H4 (cell line): ENCODE measurements at places on chromosomes 7 and 10.

DNA sequence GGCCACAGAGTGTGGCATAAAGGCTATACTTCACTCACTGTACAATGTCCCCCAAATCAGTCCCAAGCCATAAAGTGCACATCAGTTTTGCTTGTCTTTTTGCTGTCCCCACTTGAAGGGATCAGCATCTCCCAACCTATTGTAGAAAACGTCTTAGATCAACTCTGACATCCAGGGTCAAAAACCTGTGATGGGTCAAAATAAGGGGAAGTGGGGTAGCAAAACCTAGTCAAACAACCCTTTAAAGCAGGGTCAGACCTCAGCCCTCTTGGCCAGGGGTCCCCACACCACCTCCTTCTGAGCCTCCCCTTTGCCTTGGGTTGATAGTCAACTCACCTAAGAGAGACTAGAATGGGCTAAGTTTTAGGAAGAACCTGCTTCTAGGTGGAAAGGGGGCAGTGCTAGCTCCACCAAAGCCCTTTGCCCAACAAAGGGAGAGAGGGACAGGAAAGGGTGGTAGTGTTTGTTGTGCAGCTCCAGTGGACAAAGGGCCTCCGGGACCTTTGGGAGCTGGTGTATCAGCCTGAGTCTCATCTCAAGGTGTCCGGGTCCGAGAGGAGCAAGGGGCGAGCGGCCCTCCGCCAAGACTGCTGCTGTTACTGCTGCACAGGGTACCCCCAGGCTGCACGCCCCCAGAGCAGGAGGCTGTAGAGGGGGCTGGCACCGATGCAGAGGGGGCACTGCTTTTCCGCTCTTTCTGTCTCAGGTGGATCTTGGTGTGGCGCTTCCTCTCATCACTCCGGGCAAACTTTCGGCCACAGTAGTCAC is 3.3 kb downstream of the EGR2 start:
- DNase-seq = no peak

- DNase-seq = peak; percentile 71
Observed at GRCh38 chr7:55020466-55020871, 1.7 kb downstream of the EGFR start.

- peak; percentile 98 for DNase-seq
Observed at GRCh38 chr7:18995811-18996426, 121.5 kb downstream of the TWIST1 start.

GRCh38 chr10:132898391-132899053 is 43.8 kb downstream of the CFAP46 start:
- no peak for DNase-seq

- DNase-seq = no peak
Observed at GRCh38 chr7:66921918-66922486, 977 bp downstream of the TMEM248 start.

DNA sequence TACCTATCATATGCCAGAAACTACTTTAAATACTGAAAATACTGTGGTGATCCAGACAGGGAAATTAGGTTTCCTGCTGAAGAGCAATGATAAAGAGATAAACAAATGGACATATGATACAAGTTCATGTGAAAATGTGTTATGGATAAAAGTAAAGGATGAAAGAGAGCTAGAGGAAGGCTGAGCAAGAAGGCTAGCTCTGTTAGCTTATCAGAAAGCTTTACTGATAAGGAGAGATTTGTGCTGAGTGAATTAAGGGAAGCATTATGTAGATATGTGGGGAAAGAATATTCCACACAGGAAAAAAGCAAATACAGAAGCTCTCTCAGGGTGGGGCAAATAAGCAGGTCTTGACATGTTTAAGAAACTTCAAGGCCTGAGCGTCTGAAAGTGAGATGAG is 308.4 kb downstream of the HDAC9 start:
- DNase-seq = no peak

GRCh38 chr10:48231699-48232315 is 42.7 kb downstream of the FRMPD2 start:
- DNase-seq = no peak

- DNase-seq = no peak
Observed at GRCh38 chr10:9733766-9734165, 1283.9 kb upstream of the CELF2 start.

- peak; percentile 85 for DNase-seq
Observed at GRCh38 chr10:92760609-92761008, 70.9 kb downstream of the HHEX start.

DNA sequence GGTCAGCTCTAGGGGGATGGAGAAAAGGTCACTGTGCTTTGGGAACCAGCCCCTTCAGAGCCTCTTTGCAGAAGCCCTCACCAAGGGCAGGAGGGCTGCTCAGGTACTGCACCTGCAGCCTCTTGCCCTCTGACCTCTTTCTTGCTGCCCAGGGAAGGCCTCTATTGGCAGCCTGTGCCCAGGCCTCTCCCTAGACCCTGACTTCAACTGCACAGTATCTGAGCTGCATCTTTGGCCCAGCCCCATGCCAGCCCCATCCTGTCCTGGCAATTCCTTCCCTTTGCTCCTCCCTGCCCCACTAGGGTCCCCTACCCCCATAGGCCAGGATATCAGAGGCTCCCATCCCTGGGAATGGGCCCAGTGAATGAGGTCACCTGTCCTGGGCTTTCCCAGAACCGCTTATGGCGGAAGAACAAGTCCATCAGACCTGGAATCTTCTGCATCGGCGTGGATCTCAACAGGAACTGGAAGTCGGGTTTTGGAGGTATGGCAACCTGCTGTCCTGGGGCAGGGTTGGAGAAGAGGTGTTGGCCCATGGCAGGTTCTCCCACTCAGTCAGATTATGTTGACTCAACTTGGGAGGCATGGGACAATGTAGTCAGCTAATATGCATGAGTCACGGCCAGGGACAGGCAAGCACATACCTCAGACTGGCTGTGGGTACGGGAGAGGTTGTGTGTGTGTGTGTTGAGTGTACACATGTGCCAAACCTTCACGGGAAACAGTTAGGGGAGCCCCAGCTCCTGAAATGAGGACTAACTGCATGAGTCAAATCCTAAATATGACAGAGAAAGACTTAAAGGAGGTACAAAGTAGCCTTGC is 17.1 kb upstream of the CPA1 start:
- DNase-seq = peak; percentile 98

GRCh38 chr10:43689618-43689954 is 40.9 kb upstream of the ZNF32 start:
- DNase-seq = no peak

GRCh38 chr7:45482451-45482850 is 91.7 kb upstream of the ADCY1 start:
- DNase-seq = no peak

- no peak for DNase-seq
Observed at GRCh38 chr7:30681331-30681797, 892 bp downstream of the CRHR2 start.

- no peak for DNase-seq
Observed at GRCh38 chr10:132122097-132122861, 56.5 kb downstream of the JAKMIP3 start.

DNA sequence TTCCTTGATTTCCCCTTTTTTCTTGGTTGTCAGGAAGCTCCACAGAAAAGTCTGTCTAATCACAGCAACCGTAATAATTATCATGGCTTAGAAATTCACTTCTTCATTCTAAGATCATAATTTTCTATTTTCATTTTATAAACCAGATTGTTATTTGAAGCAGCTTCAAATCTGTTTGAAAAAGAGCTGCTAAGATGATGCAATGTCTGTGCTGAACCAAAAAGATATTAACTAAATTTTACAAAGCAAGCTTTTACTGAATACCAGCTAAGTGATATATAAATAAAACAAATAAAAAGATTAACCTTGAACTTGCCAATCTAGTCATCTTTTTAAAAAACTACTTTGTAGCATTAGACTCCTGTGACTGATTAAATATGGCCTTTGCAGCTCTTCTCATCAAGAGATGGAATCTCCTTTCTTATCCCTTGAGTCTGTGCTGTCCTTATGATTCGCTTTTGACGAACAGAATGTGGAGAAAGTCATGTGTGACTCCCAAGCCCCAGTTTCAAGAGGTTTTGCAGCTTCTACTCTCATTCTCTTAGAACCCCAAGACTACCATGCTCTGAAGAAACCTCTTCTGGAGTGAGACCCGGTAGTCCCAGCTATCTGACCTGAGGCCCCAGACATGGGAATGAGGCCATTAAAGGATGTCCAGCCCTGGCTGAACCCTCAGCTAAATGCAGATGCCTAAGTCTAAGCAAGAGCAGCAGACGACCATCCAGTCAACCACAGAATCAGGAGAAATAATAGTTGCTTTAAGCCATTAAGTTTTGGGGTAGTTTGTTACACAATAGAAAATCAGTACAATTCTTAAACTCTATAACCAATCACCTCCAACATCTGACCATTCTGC is 14.4 kb downstream of the NAMPT start:
- no peak for DNase-seq

DNA sequence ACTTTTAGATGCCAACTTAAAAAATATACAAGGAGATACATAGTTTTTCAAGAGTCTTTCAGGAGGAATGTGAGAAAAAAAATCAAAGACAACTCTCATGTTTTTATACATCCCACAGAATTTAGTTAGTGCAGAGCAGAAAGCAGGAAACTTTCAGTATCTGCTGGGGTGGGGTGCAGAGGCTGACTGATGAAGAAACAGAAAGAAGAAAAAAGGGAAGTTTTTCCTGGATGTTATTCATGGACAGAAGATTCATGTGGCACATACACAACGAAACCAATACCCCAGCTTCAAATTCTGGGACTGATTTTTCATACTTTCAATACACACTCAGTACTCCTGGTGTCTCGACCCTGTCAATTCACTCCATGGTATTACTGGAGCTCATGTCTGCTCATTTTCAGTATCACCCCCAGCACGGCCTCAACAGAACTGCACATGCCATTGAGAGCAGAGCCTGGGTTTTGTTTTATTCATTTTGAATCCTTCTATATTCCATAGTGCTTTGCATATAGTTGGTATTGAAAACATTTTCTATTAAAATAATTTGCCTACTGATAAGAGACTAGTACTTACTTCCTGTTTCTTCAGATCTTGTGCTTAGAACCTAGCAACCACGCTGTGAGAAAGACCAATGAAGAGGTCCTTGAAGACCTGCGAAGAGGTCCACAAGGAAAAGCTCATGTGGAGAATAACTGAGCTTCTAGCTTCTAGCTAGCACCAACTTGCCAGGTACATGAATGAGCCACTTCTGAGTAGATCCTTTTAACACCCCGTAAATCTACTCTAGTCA is 49.0 kb downstream of the NDUFB2 start:
- DNase-seq = no peak

DNA sequence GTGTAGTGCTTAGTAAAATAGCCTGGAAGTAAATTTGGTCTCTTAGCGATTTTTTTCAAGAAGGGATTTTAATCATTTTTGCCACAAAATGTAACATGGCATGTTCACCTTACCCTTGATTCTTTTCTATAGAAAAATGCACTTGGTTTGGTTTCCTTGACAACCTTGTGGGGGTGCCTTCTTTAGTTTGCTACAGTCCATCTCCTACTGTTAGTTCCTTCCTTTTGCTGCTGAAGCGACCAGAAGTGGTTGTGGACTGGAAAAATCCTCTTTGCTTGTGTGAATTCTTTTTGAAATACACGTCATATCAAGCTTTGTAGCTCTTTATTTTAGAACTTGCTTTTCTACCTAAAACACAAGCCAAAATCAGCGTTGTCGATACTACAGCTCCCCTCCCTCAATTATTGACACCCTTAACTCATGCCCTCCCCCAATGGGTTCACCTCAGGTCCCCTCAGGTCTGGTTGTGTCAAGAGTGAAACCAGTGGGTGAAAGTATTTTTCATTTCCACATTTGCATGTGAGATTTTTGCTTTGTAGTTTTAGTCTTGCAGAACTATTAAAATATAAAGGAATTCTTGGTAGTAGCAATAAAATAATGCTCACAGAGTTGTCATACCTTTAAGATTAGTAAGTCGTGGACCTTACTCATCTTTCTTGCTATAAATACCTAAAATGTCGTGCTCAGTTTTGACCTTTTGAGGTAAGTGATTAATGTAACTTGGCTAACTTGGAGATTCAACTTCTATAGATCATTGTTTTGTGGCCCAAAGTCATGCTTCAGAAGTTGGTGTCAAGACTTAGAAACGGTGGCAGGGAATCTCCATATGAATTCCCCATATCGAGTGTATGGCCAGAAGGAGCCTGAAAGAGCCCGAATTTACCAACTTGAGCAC is 1.5 kb downstream of the ACTR3B start:
- no peak for DNase-seq

DNA sequence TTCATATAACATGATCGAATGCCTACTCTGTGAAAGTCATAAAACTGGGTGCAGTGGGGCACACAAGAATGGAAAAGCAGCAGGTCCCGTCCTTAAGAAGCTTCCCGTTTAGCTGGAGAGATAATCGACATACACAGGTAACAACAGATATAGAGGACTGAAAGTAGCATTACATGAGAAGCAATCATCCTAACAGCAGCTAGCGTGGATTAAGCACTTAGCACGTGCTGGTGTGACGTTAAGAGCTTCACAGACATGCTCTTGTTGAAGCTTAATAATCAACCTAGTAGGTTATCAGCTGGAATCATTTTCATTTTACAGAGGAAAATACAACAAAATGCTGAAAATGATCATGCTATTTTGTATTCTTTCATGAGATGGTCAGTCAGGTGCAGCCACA is 184.8 kb downstream of the GPAM start:
- DNase-seq = no peak

DNA sequence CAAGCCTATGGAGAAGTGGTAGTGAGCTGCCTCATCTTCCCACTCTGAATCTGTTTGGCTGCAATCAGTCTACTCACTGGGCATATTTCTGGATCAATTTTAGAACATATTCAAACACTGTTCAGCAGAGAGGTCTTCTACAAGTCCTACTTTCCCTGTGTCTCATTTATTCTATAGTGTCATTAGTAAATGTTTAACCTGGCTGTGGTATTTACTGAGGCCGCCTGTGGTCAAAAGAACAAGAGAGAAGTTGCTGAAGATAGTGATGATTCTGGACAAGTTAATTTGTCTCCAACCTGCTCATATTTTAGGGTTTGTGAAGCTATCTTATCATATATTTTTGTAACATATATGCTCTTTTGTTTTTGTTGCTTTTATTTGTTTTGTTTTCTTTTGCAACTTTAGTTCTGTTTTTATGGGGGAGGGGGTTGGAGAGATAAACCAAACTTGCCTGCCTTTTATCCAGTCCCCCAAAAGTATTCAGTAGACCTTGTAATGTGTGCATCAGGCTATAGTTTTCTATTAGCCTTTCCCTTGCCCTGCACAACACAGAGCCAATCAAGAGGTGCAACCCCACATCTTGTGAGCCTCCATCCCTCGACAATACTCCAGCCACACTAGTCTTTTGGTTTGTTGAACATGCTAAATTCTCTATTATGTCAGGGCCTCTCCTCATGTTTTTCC is 362.8 kb upstream of the MBL2 start:
- DNase-seq = no peak

GRCh38 chr7:115635376-115635775 is 395.2 kb downstream of the TFEC start:
- no peak for DNase-seq

DNA sequence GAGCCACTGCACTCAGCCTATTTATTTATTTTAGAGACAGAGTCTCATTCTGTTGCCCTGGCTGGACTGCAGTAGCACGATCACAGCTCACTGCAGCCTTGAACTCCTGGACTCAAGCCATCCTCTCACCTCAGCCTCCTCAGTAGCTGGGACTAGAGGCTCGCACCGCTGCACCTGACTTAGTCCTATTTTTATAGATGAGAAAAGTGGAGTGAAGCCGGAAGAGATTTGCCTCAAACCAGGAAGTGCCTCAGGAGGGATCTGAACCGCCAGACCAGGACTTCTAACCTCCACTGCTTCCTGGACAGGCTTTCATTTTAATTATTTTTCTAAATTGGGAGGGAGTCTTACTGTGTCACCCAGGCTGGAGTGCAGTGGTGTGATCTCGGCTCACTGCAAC is 17.5 kb upstream of the CLIP2 start:
- no peak for DNase-seq
